Transverse colon (tissue), 4 donors: ENCODE measurements at places on chromosomes 4 and X.
A peak's percentile ranks its signal among the peaks of the same experiment; 100 is the strongest.

DNA sequence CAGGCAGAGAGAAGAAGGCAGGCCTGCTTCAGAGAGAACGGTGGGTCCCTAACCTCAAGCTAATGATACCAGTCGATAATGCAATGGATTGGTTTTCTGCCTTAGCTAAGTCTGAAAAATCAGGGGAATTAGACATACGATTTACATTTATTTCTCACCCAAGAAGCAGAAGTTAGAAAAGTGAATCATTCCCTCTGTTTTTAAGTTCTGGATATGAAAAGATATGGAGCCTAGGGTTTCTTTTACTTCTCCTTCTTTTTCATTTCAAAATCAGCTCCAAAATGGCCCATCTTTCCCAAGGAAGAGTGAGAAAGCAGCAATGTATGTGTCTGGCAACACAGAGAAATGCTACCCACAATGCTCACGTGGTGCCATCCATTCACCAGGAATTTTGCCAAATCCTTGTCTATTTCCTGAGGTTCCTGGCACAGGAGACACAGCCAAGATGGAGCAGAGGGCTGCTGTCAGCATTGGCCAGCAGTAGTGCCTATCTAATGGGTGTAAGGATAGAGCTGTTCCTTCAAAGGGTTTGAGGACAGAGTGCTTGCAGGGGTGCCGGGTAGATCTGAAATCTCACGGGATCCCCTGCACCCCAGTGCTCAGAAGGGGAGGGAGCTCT is 231.5 kb downstream of the MAML3 start:
- peak overlapping the region; percentile 77 for H3K27ac ChIP-seq
- H3K36me3 ChIP-seq, result no peaks in the 10 kb centered on the region
- peaks cover 45% of the 10 kb centered on the region for H3K4me1 ChIP-seq

GRCh38 chr4:121255986-121256750 is 92.0 kb upstream of the TNIP3 start:
- no peak for DNase-seq
- H3K4me1 ChIP-seq, result no peaks in the 10 kb centered on the region
- no peaks in the 10 kb centered on the region for H3K36me3 ChIP-seq
- no peaks in the 10 kb centered on the region for H3K27me3 ChIP-seq

DNA sequence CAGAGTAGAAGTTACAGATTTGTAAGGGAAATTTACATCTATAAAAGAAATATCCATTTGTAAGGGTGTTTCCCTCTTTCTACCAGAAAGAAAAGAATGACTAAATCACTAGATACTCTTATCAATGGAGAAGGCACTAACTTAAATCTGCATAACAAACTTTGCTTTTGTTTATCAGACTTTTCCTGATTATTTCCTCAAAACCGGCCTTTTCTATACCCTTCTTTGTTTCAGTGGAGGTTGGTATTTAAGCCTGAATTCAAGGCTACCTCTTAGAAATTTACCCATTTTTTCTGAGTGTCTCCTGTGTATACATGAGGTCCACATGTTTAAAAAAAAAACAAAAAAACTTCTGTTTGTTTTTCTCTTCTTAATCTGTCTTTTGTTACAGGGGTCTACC is 80.4 kb upstream of the GRPR start:
- H3K36me3 ChIP-seq, result no peaks in the 10 kb centered on the region
- H3K4me1 ChIP-seq, result no peaks in the 10 kb centered on the region
- H3K27me3 ChIP-seq, result no peaks in the 10 kb centered on the region
- H3K4me3 ChIP-seq, result no peak overlapping the region

DNA sequence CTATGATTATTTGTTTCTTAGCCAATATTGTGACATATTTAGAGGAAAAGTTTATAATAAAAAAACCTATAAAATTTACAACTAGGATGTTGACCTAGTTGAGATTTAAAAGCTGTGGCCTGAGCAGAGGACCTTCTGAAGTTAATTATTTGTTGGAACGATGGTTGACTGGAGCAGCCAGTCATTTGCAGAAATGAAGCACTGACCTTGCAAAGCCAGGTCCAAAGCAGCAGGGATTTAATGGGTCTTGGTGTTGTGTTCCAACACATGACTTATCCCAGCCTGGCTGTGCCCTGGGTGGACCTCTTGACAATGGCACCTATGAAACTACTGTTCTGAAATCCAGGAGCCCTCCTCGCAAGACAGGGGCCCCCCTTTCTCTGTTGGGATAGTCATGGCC is 235.2 kb downstream of the FRAS1 start:
- DNase-seq, result no peak
- H3K4me1 ChIP-seq, result no peaks in the 10 kb centered on the region
- no peak overlapping the region for H3K27ac ChIP-seq
- H3K4me3 ChIP-seq, result no peak overlapping the region
- H3K36me3 ChIP-seq, result no peaks in the 10 kb centered on the region

DNA sequence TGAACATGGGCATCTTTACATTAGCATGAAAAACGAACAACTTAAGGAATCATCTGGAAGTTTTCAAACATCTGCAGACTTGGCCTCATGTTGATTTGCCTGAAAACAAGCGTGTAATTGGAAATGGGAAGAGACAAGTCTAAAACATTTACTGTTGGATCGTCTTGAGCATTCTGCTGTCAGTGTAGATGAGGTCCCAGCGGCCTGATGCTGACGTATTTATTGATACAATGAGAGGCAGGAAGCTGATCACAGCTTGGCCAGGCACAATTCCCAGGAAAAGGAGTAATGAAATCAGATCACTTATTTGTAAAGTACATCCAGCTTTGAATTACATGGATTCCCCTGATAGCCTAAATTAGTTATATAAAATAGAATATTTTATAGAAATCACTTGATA is 210.6 kb downstream of the CLCN4 start:
- H3K36me3 ChIP-seq, result no peaks in the 10 kb centered on the region
- no peaks in the 10 kb centered on the region for H3K4me1 ChIP-seq
- no peak overlapping the region for H3K4me3 ChIP-seq

GRCh38 chrX:27599928-27600327 is 9.8 kb downstream of the DCAF8L2 start:
- no peaks in the 10 kb centered on the region for H3K36me3 ChIP-seq
- no peaks in the 10 kb centered on the region for H3K27me3 ChIP-seq
- no peak for DNase-seq
- H3K4me3 ChIP-seq, result no peak overlapping the region
- H3K27ac ChIP-seq, result no peak overlapping the region

DNA sequence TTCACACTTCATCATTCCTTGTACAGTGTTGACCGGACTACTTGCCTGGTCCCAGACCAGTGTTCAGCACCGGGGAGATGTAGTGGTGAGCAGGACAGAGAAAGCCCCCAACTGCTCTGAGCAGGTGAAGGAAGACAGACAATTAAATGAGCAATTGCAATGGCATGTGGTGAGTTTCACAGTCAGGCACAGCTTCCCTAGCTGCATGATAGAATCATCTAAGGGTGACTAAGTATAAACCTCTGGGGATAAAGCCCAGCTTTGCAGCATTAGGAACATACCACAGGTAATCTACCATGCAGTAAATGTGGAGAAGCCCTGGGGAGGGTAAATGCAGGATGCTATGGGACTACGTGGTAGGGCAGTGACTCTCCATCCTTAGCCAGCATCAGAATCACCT is 47.8 kb downstream of the TMA16 start:
- no peak overlapping the region for H3K27ac ChIP-seq
- no peaks in the 10 kb centered on the region for H3K36me3 ChIP-seq
- no peaks in the 10 kb centered on the region for H3K4me1 ChIP-seq
- H3K27me3 ChIP-seq, result no peaks in the 10 kb centered on the region
- DNase-seq, result no peak
- H3K4me3 ChIP-seq, result no peak overlapping the region

- DNase-seq, result no peak
- no peaks in the 10 kb centered on the region for H3K4me1 ChIP-seq
- H3K27me3 ChIP-seq, result no peaks in the 10 kb centered on the region
- no peak overlapping the region for H3K4me3 ChIP-seq
- H3K36me3 ChIP-seq, result no peaks in the 10 kb centered on the region
Measured at GRCh38 chrX:112071132-112071531, 11.4 kb downstream of the TRPC5 start.

DNA sequence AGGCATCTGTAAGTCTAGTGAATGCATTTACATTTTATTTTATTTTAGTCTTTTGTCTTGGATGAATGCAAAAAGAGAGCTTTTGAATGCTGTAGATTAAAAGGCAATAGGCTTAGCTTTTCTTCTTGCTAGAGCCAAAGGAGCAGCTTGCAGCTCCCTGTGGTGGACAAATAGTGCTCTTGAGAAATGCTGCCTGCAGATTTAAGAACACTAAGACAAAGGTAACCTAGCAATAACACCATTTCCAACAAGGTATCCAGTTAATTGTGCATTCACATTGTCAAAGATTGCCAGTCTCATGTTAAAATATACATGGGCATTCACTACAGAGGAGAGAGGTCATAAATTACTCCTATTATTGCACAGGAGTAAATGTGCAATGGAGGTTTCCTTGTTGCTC is 859.2 kb upstream of the PRKX start:
- no peaks in the 10 kb centered on the region for H3K36me3 ChIP-seq
- no peaks in the 10 kb centered on the region for H3K4me1 ChIP-seq
- H3K4me3 ChIP-seq, result no peak overlapping the region
- H3K27me3 ChIP-seq, result no peaks in the 10 kb centered on the region
- H3K27ac ChIP-seq, result no peak overlapping the region
- DNase-seq, result no peak

DNA sequence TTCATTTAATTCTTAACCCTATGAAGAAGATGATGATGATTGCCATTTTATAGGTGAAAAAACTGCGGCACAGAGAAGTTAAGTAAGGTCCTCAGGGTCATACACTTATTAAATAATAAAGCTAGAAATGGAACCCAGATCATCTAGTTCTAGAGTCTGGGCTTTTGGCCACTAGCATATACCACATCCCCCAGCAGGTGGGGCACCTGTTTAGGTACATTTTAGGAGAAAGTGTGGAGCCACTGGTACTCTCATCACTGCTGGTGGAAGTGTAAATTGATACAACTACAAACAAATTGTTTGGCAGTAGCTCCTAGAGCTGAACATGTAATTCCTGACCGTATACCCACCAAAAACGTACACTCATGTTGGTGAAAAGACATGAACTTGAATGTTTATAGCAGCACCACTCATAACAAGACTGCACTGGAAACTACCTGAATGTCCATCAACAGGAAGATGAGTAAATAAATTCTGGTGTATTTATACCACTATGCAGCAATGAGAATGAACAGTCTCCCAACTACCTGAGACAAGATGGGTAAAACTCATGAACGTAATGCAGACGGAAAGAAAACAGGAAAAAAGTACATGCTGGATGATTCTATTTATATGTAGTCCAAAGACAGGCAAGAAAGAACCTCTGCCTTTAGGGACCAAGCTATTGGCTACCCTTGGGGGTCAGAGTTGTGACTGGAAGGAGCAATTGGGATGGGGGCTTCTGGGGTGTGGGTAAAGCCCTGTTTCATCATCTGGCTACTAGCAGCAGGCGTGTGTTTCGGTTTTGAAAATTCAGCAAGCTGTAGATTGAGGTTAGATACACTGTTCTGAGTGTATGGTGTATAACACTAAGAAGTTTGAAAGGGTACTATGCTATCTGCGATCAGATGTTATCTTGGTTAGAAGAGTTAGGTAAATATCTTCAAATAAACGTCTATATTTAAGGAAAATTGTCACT is 72.3 kb upstream of the ADGRG2 start:
- H3K36me3 ChIP-seq, result no peaks in the 10 kb centered on the region
- H3K27me3 ChIP-seq, result no peaks in the 10 kb centered on the region
- no peak for DNase-seq
- H3K27ac ChIP-seq, result no peak overlapping the region

GRCh38 chr4:133483600-133484246 is 334.6 kb downstream of the PCDH10 start:
- H3K4me3 ChIP-seq, result no peak overlapping the region
- no peak for DNase-seq
- H3K36me3 ChIP-seq, result no peaks in the 10 kb centered on the region

GRCh38 chr4:153419029-153419428 is 47.1 kb upstream of the TMEM131L start:
- no peaks in the 10 kb centered on the region for H3K4me1 ChIP-seq
- DNase-seq, result no peak
- no peaks in the 10 kb centered on the region for H3K36me3 ChIP-seq
- H3K27ac ChIP-seq, result no peak overlapping the region
- no peaks in the 10 kb centered on the region for H3K27me3 ChIP-seq

GRCh38 chrX:130184857-130185256 is 13.1 kb downstream of the RAB33A start:
- DNase-seq, result no peak

DNA sequence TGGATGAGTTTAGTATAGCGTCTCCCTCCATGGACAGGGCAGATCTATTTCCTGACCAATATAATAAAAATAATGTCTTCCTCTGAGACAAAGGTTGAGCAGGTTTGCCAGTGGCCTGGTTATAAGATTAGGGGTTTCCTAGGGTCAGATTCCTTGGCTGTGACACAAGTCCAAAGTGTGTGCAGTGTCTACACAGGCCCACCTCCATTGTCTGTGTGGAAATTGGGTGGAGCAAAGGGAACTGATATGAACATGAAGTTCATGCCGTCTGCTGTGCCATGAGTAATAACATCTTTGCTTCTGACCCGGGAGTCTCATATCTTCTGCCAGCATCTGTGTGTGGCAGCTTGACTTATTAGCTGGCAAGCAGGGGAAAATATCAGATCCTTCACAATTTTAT is 187.7 kb upstream of the BOD1L1 start:
- no peaks in the 10 kb centered on the region for H3K36me3 ChIP-seq
- H3K4me1 ChIP-seq, result no peaks in the 10 kb centered on the region
- H3K27me3 ChIP-seq, result no peaks in the 10 kb centered on the region
- H3K4me3 ChIP-seq, result no peak overlapping the region
- no peak overlapping the region for H3K27ac ChIP-seq
- no peak for DNase-seq

DNA sequence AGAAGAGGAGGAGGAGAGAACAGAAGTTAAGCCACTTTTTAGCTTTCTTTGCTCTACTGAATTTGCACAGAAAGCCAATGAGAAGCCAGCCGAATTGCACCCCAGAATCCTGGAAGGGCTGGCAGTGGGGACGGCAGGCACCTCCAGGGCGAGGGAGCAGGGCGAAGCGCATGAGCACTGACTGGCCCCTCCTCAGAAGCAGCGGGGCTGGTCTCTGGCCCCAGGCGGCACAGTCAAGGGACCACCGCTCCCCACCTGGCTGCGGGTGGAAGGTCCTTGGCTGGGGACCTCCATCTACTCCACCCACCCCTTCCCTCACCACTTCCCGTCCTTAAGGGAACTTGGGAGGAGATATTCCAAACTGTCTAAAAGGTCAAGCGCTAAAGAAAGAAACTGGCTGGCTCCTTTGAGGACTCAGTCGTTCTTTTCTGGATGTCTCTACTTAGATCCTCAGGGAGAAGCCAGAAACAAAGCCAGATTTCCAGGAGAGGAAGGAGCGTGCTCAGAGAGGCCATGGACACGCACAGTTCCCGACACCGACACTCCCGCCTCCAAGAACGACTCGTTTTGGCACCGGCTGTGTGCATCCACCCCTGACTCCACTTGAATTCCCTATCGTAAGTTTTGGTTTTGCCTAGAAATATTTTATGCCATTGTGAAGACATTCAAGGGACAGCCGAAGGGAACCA is 59.5 kb upstream of the CRMP1 start:
- H3K27me3 ChIP-seq, result peaks cover 5% of the 10 kb centered on the region
- H3K4me1 ChIP-seq, result no peaks in the 10 kb centered on the region
- H3K36me3 ChIP-seq, result no peaks in the 10 kb centered on the region
- H3K27ac ChIP-seq, result no peak overlapping the region
- no peak overlapping the region for H3K4me3 ChIP-seq
- DNase-seq, result no peak

- peak within 1 kb of the TSS; percentile 63 for H3K27ac ChIP-seq
- H3K27me3 ChIP-seq, result peaks cover 100% of the 10 kb centered on the region
- H3K4me3 ChIP-seq, result peak within 1 kb of the TSS; percentile 41
- no peaks in the 10 kb centered on the region for H3K36me3 ChIP-seq
- H3K4me1 ChIP-seq, result peaks cover 76% of the 10 kb centered on the region
Measured at GRCh38 chr4:54228961-54229501, at the start of gene PDGFRA. PDGFRA (plus strand) TSS chr4:54229293; CDS start chr4:54258769, 29,476 bp downstream.
